Stimulated activated CD8-positive, alpha-beta memory T cell treated with anti-CD3 and anti-CD28 coated beads, Interleukin-7, amount 100 ng/mL, for 24 hours (primary cell): ENCODE measurements at places on chromosomes 4 and X.

DNA sequence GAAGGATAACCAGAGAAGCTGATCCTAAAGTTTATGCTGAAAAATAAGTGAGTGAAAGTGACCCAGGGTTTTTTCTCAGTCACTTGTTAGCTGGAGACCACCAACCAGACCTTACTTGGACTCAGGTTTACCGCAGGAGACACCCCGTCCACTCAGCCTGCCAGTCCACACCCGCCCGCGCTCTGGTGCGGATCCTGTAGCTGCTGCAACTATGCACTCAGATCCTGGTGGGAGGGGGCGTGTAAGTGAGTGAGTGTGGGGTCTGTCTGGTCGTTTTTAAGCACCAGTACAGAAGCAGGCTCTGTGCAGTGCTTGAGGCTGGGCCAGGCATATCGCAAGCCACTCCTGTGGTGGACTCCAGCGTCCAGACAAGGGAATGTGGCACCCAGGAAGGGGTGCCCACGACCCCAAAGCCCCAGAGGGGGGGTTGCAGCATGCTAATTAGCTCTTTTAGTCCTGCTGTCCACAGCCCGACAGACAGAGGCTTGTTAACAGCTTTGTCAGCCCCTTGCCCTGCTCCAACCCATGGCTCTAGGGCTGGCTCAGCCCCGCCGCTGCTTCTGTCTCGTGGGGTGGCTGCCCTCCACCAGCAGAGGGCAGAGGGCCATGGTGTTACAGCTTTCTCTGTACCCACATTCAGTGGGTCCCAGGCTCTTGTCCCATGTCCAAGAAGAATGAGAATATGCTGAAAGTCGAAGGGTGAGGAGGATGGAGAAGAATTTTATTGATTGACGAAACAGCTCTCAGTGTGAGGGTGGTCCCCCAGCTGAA lies 40.4 kb upstream of the PPP1R2C start:
- DNase-seq: no peak

DNA sequence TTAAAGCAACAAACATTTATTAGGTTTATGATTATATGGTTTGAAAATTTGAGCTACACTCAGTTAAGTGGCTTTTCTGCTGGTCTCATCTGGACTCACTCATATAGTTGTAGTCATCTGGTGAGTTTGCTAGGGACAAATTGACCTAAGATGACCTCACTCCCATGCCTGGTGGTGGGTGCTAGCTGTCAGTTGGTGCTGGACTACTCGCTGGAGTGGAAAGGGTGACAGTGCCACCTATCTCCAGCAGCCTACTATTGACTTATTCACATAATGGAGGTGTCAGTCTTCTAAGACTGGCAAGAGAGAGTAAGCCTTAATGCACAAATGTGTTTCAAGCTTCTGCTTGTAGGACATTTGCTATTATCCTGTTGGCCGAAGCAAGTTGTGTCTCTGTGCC lies 88.2 kb downstream of the TASL start:
- DNase-seq: no peak

DNA sequence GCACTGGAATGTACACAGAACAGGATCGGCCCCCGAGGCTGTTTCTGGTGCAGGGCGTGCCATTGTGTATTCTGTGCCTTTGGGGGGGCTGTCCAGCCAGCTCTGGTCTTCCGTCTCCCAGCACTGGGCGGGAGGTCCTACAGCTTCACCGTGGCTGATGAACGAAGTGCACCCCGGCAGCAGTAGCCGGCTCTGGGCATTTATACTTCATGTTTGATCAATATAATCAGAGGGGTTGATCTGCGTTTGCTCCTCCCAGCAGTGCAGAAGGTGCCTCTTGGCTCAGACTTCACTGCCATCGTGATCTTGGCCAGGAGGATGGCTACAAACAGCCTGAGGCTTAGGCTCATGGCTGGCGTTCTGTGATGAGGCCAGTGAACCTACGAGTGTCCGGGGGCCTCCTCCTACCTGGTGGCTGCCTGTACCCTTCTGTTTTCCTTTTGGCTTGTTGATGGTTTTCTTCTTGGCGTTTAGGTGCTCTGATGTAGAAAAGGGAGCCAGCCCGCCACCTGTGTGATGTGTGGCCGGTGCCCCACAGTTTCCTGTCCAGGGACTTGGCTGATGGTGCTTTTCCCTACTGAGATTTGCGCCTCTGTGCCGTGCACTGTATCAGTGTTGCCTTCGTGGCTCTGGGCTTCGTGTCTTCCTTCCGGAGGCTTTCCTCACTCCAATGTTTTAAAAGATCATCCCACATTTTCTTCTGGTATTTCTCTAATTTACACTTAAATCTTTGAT lies 31.2 kb upstream of the HGFAC start:
- no peak for DNase-seq

DNA sequence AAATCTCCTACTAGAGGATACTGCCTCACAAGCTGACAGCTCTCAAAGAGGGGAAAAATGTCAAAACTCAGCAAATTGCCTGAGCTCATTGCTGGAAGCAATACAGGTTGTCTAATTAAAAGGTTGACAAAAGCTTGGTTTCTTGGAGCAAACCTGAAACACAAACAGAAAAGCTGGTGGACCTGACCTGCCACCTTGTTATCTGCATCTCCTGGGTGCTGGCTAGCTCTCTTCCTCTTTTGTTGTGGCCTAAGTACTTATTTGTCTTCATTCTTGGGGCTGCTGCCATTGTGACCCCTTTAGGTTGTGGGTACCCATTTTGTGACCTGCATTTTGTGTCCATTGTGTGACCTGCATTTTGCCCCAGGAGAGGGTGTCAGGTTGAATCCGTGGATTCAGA lies 184.5 kb downstream of the KIT start:
- no peak for DNase-seq

GRCh38 chr4:121951521-121952110 lies at the start of gene TRPC3:
TSS of gene TRPC3 (minus strand) at chr4:121952060. CDS start at chr4:121951680, 380 bp downstream.
- no peak for DNase-seq

DNA sequence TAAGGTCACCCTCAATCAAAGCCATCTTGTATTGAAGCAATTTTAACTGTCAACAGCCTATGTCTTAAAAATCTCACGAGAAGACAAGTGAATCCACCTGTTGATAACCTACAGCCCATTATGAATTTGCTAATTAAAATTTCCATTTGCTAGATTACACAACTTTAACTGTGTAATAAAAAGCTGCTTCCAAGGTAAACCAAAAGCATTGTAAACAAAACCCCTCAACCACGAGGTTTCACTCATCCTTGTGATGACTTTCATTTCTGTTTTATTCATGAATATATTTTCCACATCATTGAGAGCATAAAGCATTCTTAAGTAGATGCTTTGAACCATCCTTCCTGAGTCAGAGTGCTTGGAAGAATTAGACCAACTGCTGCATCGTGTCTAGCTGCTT lies 217.5 kb upstream of the GYPA start:
- no peak for DNase-seq

- no peak for DNase-seq
Observed at GRCh38 chrX:26788402-26788998, 572.5 kb downstream of the MAGEB5 start.

- DNase-seq: no peak
Observed at GRCh38 chr4:12729384-12729783, 754.8 kb downstream of the RAB28 start.

DNA sequence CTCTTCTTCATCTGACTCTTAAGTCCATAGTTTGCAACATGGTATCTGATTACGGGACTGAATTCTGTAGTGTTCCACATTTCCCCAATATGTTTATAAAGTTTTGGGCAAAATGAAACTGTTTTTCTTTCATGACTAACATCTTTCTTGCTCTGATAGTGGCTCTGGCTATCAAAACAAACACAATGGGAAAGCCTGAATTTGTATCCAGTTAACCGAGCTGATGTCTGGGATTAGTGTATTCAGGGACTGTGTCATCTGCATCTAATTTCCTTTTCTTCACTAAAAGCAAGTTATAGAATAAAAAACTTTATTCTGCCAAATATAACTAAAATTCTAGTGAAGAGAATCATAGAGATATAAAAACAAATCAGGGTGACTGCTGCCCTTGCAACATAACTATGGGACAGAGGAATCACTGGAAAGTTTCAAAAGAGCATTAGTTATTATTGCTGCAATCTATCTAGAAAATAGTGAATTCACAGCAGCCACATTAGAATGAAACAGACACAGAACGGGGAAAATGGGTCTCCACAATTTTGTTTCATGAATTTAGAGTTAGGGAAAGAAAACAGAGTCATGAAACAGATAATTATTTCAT lies 61.3 kb downstream of the ANTXR2 start:
- no peak for DNase-seq

GRCh38 chr4:162952232-162952631 lies 214.5 kb downstream of the NAF1 start:
- DNase-seq: no peak

DNA sequence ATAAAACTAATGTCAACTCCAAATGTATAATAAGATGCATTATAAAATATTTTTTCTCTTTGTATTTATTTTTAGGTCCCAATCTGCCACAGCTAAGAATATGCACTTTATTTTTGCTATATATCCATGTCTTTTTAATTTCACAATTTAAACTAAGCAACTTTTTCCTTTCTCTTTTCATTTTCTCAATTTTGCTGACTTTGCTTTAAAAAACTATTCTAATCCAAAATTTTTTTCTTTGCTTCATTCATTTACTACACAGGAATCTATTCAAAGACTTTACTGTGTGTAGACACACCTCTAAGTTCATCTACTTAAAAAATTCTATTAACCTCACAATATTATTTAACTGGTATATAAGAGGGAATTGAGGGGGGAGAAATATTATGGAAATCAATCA lies 201.9 kb downstream of the ADGRA3 start:
- DNase-seq: no peak

DNA sequence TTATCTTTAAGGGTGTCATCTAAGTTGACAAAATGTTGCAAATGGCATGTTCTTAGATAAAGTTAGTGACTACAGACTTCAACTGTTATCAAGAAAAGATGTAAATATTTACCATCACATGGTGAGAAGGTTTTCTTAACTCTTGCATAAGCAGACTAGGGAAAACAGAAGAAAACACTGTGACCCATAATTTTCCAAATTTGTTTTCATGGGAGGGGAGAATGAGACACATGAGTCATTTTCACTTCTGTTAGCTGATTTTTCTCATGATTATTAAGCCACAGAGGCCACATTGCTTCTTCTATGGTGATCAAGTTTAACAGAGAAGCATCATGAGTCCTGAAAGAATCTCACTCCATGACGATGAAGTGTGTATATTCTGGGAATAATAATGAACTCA lies 30.2 kb upstream of the SYTL5 start:
- no peak for DNase-seq
